ENCODE measurements at places on chromosomes 12 and 14. TPM values are rescaled to one million over a fixed set of nuclear protein-coding genes. Genes with fewer than 3 reads are reported as not detected.

Gene DCN
- 110 TPM for total RNA-seq

Gene FAM161B
- 2.7 TPM for total RNA-seq

Gene OR10A7
- total RNA-seq, result not detected

Gene TAS2R46
- total RNA-seq, result not detected

Gene ADGRD1
- not detected for total RNA-seq

Gene IGFBP6
- total RNA-seq, result 258 TPM

Gene TM9SF1
- total RNA-seq, result 75.7 TPM

Gene KIF5A
- 0.98 TPM for total RNA-seq

Gene FOXN4
- total RNA-seq, result not detected

Gene CLEC1B
- total RNA-seq, result not detected

Gene PRH2
- not detected for total RNA-seq

Gene C12orf60
- 0.65 TPM for total RNA-seq

Gene ADAM21
- total RNA-seq, result under 0.01 TPM

Gene LPAR5
- total RNA-seq, result 2.1 TPM

Gene CMA1
- not detected for total RNA-seq

Gene NPAS3
- under 0.01 TPM for total RNA-seq

Gene HVCN1
- total RNA-seq, result 2.3 TPM

Gene PPP2R5E
- total RNA-seq, result 13.7 TPM

All from mesangial cell (primary cell).